ENCODE measurements at places on chromosomes 16 and 17.

GRCh38 chr16:25011891-25012514, 3.2 kb downstream of the ARHGAP17 start:
- no peak for DNase-seq

DNA sequence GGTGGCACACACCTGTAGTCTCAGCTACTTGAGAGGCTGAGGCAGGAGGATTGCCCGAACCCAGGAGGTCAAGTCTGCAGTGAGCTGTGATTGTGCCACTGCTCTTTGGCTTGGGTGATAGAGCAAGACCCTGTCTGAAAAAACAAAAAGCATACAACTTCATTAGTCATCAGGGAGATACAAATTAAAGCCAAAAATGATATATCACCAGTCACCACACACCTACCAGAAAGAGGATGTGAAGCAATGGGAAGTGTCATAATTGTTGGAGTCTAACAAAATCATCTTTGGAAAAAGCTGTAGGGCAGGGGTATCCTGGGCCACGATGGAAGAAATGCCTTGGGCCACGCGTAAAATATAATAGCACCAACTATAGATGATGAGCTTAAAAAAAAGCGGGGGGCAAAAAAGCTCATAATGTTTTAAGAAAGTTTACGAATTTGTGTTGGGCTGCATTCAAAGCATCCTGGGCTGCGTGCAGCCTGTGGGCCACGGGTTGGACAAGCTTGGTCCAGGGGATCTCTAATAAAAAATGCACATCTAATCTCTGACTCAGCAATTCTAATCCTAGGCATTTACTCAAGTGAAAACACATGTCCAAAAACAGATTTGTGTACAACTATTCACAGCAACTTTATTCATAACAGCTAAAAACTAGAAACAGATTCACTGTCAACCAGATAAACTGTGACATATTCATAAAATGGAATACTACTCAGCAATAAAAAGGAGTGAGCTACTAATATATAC, 65.9 kb downstream of the HIC1 start:
- DNase-seq = no peak

GRCh38 chr17:42210046-42210445, 15.8 kb upstream of the GHDC start:
- DNase-seq = no peak

DNA sequence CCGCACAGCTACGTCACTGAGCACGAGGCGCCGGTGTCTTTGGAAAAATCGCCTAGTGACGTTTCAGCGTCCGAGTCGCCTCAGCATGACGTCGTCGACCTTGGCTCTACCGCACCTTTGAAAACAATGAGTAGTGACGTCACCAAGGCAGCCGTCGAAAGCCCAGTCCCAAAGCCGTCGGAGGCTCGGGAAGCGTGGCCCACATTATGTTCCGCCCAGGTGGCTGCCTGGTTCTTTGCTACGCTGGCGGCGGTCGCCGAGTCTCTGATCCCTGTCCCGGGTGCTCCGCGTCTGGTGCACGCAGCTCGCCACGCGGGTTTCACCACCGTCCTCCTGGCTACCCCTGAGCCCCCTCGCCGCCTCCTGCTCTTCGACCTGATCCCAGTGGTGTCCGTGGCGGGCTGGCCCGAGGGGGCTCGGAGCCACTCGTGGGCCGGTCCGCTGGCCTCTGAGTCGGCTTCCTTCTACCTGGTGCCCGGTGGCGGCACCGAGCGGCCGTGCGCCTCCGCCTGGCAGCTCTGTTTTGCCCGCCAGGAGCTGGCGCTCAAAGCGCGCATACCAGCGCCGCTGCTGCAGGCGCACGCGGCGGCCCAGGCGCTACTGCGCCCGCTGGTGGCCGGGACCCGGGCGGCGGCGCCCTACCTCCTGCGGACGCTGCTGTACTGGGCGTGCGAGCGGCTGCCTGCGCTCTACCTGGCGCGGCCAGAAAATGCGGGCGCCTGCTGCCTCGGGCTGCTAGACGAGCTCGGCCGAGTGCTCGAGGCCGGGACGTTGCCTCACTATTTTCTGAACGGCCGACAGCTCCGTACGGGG, 1.5 kb downstream of the TMEM102 start:
- peak; percentile 76 for DNase-seq

- DNase-seq = no peak
Measured at GRCh38 chr16:75304521-75305363, 53.3 kb upstream of the BCAR1 start.

DNA sequence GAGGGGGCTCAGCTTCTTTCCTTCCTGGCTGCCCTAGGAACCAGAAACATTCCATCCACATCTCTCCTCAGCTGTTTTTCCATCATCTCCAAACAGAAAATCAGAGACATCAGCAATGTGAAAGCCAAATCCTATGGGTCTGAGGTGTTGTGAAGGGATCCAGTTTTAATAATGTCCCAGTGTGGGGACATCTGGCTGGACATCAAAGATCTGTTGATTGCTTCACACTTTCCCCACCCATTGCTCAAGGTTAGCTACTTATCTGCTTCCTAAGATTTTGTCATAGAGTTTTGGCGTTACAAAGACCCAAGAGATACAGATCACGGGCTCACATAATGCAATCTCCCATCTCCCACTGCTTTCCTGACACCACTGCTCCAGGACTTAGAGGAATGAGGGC, 47.8 kb upstream of the AXIN2 start:
- DNase-seq = no peak

DNA sequence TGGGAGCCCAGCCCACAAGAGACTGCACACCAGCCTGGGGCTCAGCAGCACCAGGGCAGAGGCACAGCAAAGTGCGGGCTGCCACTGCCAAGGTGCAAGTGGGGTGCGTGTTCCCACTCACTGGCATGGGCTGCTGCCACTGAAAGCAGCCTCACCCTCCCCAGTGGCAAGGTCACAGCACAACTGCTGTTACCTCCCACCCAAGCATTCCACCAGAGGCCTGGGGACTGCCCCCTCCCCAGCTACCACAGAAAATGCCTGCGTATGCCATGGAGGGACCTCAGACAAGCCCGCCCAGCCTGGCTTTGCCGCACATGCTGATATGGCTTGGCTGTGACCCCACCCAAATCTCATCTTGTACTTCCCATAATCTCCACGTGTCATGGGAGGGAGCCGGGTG, 33.1 kb downstream of the MEAK7 start:
- no peak for DNase-seq

- DNase-seq = no peak
Measured at GRCh38 chr17:80955078-80955477, 36.6 kb upstream of the CHMP6 start.

DNA sequence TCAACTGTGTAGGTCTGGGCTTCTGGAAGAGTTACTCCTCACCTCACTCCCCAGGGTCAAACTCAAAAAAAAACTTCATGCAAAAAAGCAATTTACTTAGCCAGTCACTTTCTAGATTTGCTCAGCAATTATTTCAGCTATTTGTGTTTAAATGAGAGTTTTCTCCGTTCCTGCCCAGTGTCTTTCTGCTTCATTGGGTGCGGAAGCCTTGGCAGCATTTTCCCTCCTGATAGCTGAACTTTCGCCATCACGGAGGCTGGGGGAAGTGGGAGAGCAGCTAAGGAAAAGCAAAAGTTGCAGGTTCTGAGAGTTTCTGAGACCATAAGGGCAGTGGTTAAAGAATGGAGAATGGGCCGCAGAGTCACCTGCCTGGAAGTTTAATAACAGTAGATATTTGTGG, 287.1 kb upstream of the DYNLRB2 start:
- no peak for DNase-seq

DNA sequence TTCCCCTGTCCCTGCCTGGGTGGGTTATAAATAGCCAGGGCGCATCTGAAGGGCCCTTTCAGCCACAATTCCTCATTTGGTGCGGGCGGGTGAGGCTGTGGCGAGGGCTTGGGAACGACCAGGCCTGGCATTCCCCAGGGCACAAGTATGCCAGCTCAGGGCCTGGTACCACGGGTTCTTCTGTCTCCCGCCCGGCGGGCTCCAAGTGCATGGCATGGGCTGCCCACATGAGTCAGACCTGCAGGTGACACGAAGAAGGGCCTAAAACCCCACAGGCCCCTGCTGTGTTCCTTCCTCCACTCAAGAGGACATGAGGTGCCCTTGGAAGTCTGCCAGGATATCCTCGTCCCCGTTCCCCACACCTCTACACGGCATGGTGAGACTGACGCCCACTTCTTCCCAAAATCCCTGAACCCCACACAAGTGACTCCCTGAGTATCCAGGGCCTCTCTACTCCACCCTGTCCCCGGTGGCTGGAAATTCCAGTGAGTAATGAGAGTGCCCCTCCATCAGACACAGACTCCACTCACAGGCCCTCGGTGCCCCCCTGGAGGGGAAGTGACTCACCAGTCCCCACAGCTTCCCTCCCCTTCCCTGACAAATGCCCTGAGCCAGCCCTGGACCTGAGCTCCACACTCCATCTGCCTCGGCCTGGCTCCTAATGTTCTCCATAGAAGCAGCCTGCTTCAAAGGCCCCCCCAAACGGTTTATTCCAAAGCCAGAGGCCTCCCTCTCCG, 68.8 kb downstream of the ABR start:
- no peak for DNase-seq

DNA sequence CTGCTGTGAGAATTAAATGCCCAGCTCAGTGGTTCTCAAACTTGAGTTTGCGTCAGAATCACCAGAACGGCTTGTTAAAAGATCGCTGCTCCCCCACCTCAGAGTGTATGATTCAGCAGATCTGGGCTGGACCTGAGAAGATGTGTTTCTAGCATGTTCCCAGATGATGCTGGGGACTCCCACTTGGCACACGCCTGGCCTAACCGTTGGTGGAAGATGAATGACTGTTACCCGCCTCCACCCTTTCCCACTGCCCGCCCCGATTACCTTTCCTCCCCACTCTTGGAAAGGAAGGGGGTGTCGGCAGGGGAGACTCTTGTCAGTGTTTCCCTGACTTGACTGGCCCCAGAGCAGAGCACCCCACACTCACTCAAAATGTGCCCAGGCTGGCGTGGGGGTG, 29.3 kb upstream of the ABCC3 start:
- DNase-seq = no peak

GRCh38 chr16:47055136-47055885, 81.8 kb upstream of the DNAJA2 start:
- DNase-seq = no peak

DNA sequence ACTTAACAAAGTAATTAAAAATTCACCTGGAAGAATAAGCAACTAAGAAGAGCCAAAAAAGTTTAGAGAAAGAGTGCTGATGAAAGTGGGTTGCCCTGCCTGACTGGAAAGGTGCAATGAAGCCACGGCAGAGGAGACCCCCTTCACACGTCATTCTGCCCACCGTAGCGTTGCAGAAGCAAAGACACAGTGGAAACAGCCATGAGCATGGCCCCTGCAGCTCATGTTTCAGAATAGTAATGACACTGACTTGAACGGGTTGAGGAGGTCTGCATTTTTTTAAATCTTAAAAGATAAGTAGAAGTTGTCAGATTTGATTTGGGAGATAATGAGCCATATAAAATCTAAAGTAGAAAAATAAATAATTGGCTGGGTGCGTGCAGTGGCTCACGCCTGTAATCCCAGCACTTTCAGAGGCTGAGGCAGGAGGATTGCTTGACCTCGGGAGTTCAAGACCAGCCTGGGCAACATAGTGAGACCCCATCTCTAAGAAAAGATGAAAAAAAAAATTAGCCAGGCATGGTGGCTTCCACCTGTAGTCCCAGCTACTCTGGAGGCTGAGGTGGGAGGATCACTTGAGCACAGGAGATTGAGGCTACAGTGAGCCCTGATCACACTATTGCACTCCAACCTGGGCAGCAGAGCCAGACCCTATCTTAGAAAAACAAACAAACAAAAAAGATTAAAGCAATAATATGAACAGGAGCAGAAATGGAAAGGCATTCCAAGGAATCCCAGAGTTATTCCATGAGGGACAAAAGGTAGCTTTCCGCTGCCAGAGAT, 184.6 kb downstream of the LGALS9B start:
- no peak for DNase-seq

- no peak for DNase-seq
Measured at GRCh38 chr17:9521062-9521461, 54.6 kb downstream of the STX8 start.

DNA sequence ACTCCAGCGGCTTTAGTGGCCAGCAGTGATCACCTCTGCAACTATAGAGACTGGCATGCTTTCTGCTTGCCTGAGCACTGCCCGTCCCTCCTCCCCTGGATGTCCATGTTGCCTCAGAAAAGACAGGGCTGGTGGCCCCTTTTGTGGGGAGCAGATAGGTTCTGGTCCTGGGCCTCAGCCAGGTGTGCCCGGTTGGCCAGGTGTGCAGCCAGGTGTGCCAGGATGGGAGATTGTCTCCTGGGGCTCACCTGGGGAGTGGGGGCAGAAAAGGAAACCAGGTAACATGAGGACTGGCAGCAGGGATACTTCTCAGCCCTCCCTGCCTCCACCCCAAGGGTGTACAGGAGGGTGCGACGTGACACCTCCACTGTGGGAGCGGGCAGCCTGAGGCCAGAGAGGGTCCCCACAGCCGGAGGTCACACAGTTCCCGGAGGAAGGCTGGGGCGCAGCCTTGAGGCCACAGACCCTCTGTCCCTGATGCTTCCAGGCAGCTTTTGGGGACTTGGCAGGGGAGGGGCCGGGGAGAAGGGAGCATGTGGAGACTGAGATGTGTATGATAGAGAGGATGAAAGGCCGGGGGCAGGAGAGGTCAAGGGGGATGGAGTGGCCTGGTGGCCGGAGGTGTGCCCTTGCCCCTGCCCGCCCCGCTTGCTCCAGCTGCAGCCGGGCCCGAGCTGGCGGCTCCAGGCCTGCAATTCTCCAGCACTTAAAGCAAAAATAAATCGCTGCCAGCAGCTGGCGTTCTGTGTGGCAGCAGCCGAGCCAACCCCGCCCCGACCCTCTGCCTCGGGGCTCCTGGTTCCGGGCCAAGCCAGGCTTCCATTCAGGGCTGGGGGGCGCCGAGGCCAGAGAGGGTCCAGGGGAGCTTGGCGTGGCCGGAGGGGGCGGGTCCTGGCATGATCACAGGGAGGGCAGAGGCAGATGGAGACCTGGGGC, 6.7 kb downstream of the KCNJ12 start:
- DNase-seq = no peak

DNA sequence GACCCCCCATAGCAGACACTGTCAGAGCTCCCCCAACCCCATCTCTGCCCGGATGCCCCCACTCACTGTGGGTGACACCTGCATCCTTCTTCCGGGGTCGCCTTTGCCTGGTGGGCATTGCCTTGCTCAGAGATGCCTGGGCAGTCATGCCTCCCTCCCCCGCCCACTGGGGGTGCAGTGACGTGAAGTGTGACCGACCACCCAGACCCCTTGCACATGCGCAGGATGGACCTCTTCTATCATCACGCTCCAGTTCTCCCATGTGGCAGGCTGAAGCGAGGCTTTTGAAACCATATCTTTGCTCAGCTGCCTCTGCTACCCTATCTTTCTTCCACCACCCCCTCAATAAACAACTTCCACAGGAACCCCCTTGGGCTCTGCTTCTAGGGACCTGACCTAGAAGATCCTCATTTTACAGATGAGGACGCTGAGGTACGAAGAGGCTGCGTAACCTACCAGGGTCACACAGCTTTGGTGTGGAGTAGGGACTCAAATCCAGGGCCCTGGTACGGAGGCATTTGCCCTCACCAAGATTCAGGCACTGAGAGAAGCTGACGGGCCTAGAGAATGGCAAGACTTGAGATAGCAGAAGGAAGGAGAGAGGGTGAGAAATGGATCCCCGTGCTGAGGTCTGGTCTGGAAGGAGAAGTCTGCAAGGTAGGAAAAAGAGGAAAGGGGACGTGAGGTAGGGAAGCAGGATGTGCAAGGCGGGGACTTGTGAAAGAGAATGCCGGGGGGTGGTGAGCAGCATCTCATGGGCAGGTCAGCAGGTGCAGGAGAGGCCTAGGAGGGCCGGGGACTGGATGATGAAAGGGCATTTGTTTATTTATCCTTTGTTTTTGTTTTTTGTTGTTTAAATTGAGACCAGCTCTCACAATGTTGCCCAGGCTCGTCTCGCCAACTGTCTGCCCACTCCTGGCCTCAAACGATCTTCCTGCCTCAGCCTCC, 14.4 kb downstream of the NLRC5 start:
- no peak for DNase-seq

- no peak for DNase-seq
Measured at GRCh38 chr16:66741169-66741900, 10.1 kb downstream of the DYNC1LI2 start.

Data from stimulated activated CD4-positive, alpha-beta T cell treated with anti-CD3 and anti-CD28 coated beads, Interleukin-4, amount 100 ng/mL, for 48 hours (primary cell).